Breast epithelium (tissue), 4 donors: ENCODE measurements at places on chromosomes 12 and 14. TPM values are rescaled to one million over a fixed set of nuclear protein-coding genes. Genes with fewer than 3 reads are reported as not detected.

Gene SELPLG
- total RNA-seq = 5.2 TPM

Gene PRB3
- not detected for total RNA-seq

DNA sequence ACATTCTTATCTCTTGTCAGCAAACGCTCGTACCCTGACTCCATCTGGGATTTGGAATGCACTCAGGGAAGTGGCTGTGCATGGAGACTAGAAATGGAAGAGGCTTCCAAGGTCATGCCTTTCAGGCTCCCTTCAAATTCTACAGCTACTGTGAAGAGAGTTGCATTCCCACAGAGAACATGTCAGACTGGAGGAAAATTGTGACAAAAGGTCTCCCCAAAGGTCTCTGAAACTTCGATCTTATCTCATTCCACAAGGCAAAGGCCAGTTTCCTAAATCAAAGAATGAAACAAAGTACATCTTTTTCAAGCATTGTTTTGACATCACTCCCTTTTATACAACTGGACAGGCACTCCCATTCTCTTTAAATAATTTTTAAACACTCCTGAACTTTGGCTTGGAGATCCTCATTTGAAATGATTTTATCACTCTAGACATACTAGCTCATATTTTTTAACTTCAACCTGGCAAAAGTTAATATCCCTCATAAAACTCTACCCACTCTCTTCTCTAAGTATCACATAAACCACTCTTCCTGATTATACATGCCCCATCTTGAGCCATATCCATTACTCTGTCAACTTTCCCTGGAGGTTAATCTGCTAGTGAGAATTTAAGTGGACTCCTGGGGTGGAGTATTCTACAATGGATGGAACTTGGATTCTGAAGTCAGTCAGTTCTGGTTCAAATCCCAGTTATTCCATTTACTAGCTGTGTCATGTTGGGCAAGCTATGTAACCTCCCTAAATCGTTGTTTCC is 218.1 kb upstream of the HMGA2 start:
- no peaks in the 10 kb centered on the region for H3K27me3 ChIP-seq
- H3K4me3 ChIP-seq = no peak overlapping the region
- no peaks in the 10 kb centered on the region for H3K36me3 ChIP-seq
- no peak for DNase-seq
- H3K4me1 ChIP-seq = peaks cover 13% of the 10 kb centered on the region
- no peak overlapping the region for H3K27ac ChIP-seq

GRCh38 chr14:91163316-91163715 is 49.4 kb downstream of the DGLUCY start:
- no peak overlapping the region for H3K27ac ChIP-seq
- no peaks in the 10 kb centered on the region for H3K27me3 ChIP-seq
- no peaks in the 10 kb centered on the region for H3K4me1 ChIP-seq
- H3K36me3 ChIP-seq = no peaks in the 10 kb centered on the region

DNA sequence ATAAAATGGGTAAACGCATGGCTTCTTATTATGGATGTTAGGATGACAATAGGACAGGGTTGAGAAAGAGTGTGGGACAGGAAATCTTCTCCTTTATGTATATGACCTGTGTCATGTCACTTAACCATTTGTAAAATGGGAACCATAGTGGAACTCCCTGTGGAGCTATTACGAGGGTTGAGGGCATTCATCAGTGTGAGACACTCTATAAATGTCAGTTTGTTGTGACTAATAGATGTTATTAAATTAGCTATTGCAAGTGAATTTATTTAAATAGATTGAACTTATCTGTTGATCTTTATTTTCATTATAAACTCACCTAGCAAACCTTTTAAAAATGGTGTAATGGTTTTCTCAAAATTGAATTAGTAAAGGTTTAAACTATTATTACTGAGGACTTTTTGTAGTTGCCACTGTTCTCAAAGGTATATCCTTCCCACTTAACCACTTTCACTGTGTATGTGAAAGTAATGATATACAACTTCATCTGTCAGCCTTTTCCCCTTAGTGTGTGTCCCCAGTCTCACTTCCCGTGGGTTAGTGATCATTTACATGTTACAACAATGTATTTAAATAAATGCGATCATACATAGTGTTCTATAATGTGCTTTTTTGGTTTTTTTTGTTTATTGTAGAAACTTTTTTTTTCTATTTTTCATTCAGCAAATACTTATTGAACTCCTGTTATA is 17.1 kb downstream of the HELB start:
- H3K4me3 ChIP-seq = no peak overlapping the region
- no peaks in the 10 kb centered on the region for H3K27me3 ChIP-seq
- H3K4me1 ChIP-seq = no peaks in the 10 kb centered on the region
- no peak for DNase-seq
- no peak overlapping the region for H3K27ac ChIP-seq

DNA sequence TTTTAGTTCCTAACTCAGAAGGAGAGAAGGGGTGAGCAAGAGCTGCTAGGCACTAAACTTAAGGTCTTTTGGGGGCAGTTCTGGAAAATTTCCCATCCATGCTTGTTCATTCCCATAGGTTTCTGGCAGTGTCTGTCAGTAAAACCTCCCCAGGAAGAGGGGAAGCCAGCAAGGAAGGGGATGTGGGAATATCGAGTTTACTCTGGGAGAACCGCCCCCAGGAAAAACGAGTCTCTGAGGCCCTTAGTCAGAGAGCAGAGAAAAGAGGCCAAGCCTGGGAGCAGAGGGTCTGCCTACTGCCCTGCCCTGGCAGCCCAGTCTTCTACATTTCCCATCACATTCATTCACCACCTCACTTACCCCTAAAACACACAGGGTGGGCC is 55.9 kb downstream of the TMCC3 start:
- DNase-seq = no peak
- no peak overlapping the region for H3K4me3 ChIP-seq
- H3K27me3 ChIP-seq = no peaks in the 10 kb centered on the region

DNA sequence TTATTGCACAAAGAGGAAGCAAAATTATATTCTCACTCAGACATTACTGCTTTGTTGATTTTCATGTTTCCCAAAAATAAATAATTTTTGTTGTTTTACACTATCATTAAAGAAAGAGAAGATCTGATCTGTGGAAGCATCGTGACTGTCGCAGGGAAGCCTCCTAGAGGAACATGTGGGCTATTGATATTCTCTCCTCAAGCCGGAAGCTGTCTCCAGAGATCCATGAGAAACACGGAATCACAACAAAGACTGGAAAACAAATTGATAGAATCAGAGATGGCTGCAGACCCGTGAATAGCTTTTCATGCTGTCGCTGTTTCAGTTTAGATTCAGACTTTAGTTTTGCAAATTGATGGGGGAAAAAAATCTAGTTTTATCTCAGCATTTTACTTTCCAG is 235.2 kb upstream of the TMPO start:
- no peaks in the 10 kb centered on the region for H3K27me3 ChIP-seq
- no peaks in the 10 kb centered on the region for H3K4me1 ChIP-seq
- H3K36me3 ChIP-seq = no peaks in the 10 kb centered on the region
- H3K27ac ChIP-seq = no peak overlapping the region

- no peaks in the 10 kb centered on the region for H3K27me3 ChIP-seq
- DNase-seq = no peak
- no peaks in the 10 kb centered on the region for H3K36me3 ChIP-seq
- H3K27ac ChIP-seq = no peak overlapping the region
- no peaks in the 10 kb centered on the region for H3K4me1 ChIP-seq
Measured at GRCh38 chr14:26463136-26463535, 134.7 kb downstream of the NOVA1 start.

DNA sequence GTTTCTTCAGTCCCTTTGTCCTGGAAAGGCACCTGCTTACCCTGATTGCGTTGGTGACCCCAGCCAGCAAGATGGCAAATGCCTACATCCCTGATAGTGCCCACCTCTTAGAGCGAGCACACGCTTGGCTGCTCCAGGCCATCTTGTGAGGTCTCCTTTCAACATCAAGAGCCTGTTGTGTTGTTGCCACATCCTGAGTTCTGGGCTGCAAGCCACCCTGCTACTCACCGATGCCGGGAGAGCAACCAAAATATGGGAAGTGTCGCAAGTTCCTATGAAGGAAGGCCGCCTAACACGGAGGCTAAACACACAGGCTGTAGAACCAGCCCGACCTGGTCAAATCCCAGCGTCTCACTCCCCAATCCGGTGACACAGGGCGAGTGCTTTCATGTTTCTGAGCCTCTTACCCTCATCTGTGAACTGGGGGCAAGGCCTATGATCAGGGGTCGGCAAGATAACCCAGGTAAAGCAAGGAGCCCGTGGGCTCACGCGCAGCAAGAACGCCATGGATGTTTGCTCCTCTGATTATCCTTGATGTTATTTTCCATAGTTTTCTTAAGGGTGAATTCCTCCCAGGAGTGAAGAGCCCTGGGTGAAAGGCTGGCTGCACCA is 98.4 kb downstream of the LGMN start:
- H3K27ac ChIP-seq = peak overlapping the region; percentile 87
- no peaks in the 10 kb centered on the region for H3K27me3 ChIP-seq
- H3K4me1 ChIP-seq = no peaks in the 10 kb centered on the region
- H3K36me3 ChIP-seq = no peaks in the 10 kb centered on the region
- no peak overlapping the region for H3K4me3 ChIP-seq

GRCh38 chr12:119621878-119622277 is 28.3 kb downstream of the TMEM233 start:
- H3K27ac ChIP-seq = no peak overlapping the region
- no peaks in the 10 kb centered on the region for H3K27me3 ChIP-seq
- no peak overlapping the region for H3K4me3 ChIP-seq
- H3K4me1 ChIP-seq = no peaks in the 10 kb centered on the region

DNA sequence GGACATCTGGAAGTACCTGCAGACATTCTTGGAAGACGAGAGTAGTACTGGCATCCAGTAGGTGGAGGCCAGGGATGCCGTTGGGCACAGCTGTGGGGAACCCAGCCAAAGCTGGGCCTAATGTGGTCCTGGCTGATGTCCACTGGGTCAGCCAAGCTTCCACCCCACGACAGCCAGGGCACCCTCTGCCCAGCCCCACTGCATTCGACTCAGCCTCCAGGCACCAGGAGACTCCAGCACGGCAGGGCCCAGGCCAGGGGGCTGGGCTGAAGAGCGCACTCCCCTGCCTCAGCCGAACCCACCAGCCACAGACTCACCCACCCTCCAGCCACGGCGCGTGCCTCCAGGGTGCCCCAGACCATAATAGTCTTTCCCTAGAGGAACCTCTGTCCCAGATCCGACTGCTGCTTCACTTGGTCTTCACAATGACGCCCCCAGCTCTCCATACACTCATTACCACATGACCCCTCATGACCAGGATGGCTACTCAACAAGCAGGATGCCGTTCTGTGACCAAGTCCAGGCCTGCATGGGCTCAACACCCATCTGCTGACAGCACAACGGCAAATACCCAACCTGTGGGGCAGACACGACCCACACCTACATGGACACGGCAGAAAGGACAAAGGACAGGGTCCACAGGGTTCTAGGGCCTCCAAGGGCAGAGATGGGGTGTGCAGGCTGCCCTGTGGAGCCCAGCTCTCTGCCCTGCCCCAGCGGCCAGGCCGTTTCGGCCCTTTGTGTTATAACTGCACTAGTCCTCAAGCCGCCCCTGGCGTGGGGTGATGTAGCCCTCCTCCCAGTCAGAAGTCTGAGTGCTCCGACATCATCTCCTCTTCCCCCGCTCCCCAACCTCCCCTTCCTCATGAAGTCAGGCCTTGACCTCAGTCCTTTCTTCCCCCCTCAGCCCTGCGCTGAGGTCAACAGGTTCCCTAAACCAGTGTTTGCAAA is 22.8 kb downstream of the ITPK1 start:
- no peak overlapping the region for H3K27ac ChIP-seq
- no peak overlapping the region for H3K4me3 ChIP-seq
- no peak for DNase-seq
- no peaks in the 10 kb centered on the region for H3K27me3 ChIP-seq
- H3K4me1 ChIP-seq = peaks cover 4% of the 10 kb centered on the region
- H3K36me3 ChIP-seq = no peaks in the 10 kb centered on the region

- no peaks in the 10 kb centered on the region for H3K27me3 ChIP-seq
- H3K4me3 ChIP-seq = no peak overlapping the region
- DNase-seq = no peak
- no peak overlapping the region for H3K27ac ChIP-seq
- H3K4me1 ChIP-seq = no peaks in the 10 kb centered on the region
Measured at GRCh38 chr12:18782827-18783226, 44.9 kb downstream of the CAPZA3 start.

DNA sequence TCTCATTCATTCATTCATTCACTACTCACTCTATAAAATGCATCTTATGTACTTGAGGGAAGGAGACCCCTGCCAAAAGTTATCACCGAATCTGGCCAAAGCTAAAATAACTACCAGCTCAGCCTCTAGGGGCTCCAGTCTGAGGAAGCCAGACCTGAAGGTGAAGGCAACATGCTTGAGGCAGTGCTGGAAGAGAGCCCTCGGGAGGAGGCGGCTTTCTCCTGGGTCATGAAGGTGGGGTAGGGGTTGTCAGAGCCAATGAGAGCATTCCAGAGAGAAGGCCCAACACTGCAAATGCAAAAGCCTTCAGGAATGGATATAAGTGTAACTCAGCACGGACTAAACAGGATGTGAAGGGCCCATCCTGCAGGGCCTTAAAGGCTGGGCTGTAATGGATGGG is 62.4 kb downstream of the GSC start:
- no peaks in the 10 kb centered on the region for H3K36me3 ChIP-seq
- no peaks in the 10 kb centered on the region for H3K27me3 ChIP-seq
- no peak overlapping the region for H3K4me3 ChIP-seq
- H3K4me1 ChIP-seq = no peaks in the 10 kb centered on the region
- H3K27ac ChIP-seq = no peak overlapping the region

DNA sequence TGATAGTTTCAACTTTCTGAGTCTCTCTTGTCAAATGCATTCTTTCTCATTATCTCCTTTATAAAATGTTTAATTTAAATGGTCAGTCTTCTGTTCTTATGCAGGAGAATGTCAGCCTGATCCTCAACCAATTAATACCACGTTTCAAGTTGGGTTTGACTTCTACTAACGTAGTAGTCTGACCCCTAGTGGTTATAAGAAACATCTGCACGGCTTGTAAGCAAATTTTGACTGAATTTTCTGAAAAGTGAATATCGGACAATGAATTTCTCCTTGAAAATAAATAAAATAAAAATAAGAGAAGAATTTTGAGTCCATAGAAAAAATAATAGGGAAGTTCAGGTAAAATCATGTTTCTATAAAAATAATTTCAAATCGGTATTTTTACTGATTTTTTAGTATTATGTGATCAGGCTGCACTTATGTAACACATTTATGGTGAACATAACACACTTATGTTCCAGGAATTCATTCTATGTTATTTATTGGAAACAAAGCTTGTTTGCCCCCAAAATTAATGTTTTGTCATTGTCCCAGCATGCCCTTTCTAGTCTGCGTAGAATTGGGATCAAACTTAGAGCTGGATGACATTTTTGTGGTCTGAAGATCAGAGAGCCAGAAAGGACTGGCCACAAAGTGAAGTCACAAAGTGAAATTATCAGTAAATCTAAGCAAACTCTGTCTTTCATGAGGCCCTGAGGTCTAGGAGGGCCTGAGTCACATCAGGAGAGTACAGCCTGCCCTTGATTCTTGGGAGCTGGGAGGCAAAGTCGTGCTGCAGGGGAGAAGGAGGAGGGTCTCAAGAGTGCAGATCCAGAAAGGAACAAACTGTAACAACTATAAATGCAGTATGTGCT is 101.2 kb upstream of the STXBP6 start:
- H3K27ac ChIP-seq = no peak overlapping the region
- H3K4me1 ChIP-seq = no peaks in the 10 kb centered on the region
- no peak overlapping the region for H3K4me3 ChIP-seq
- H3K27me3 ChIP-seq = no peaks in the 10 kb centered on the region
- no peaks in the 10 kb centered on the region for H3K36me3 ChIP-seq
- no peak for DNase-seq
